ENCODE measurements at places on chromosomes 13 and 19.

DNA sequence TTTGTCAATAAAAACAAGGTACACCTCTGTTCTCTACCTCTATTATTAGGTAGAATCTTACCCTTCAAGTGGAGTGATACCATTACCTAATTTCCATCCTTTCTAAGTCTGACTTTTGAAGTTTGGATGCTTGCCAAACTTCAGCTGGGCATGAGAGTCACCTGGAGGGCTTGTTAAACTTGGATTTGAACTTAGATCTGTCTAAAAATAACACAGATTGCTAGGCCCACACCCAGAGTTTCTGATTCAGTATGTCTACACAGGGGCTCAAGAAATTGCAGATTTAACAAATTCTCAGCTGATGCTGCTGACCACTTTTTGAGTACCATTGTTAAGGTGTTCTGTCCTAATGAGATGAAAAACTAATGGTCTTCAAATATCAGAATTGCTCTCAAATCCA, 512.2 kb downstream of the LMO7 start:
- no peak for DNase-seq

GRCh38 chr19:4064496-4065260, 2.0 kb downstream of the ZBTB7A start:
- no peak for DNase-seq

DNA sequence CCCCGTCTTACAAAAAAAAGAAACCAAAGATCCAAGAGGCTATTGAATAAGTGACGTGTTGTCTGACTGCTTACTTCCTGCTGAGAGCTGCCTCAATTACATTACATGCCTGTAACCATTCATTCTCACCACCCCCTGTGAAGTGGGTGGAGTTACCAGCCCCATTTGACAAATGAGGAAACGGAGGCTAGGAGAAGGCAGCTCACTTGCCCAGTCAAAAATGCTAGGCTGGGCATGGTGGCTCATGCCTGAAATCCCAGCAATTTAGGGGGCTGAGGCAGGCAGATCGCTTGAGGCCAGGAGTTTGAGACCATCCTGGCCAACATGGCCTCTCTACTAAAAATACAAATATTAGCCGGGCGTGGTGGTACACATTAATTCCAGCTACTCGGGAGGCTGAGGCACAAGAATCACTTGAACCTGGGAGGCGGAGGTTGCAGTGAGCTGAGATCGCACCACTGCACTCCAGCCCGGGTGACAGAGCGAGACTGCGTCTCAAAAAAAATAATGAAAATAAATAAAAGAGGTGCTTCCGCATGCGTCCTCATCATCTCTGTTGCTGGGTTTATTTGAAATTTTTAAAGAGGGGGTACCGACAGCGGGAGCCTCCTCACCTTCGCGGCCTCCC, 499 bp downstream of the LSM7 start:
- peak; percentile 79 for DNase-seq

GRCh38 chr13:113084943-113085540, 20.5 kb upstream of the F7 start:
- DNase-seq, result no peak

DNA sequence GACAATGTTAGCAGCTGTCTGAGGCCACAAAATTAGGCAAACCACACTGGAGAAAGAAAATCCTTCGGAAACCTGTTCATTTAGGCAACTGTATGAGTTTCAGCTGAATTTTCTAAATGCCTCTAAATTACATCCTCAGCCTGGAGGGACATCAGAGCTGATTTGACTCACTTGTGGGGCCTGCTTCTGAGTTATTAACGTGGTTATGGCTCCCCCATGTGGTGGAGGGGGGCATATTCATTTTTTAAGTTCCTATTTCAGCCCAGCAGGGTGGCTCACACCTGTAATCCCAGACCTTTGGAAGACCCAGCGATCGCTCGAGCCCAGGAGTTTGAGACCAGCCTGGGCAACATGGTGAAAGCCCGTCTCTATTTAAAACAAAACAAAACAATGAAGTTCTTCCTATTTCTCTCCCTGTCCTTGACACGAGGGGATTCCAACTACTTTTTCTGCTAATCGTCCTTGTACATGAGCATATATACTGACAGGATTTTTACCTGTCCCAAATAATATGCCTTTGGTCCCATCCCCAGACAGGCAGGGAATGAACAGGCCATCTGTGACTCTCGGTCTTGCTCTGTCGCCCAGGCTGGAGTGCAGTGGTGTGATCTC, 31.5 kb upstream of the HIF3A start:
- DNase-seq, result no peak

- DNase-seq, result no peak
These were observed 38.9 kb downstream of the SOX1 start for GRCh38 chr13:112105892-112106291.

Measured in non-pigmented ciliary epithelial cell (primary cell).